ENCODE measurements at places on chromosomes 16 and 17. TPM values are rescaled to one million over a fixed set of nuclear protein-coding genes. Genes with fewer than 3 reads are reported as not detected.

Gene DHX40
- 27.6 TPM for total RNA-seq

GRCh38 chr16:4833584-4833983 lies 13.5 kb downstream of the GLYR1 start:
- no peaks in the 10 kb centered on the region for H3K27me3 ChIP-seq
- H3K27ac ChIP-seq = no peak overlapping the region
- peaks cover 7% of the 10 kb centered on the region for H3K36me3 ChIP-seq
- H3K4me3 ChIP-seq = no peak overlapping the region
- no peak for DNase-seq

Gene ARHGDIG
- 1.0 TPM for total RNA-seq

Gene HES7
- total RNA-seq = not detected

GRCh38 chr17:2722611-2723010 lies 11.0 kb upstream of the CLUH start:
- no peaks in the 10 kb centered on the region for H3K36me3 ChIP-seq
- no peak overlapping the region for H3K4me3 ChIP-seq
- H3K27ac ChIP-seq = no peak overlapping the region
- H3K27me3 ChIP-seq = peaks cover 57% of the 10 kb centered on the region
- H3K4me1 ChIP-seq = peaks cover 15% of the 10 kb centered on the region

Gene CA10
- not detected for total RNA-seq

DNA sequence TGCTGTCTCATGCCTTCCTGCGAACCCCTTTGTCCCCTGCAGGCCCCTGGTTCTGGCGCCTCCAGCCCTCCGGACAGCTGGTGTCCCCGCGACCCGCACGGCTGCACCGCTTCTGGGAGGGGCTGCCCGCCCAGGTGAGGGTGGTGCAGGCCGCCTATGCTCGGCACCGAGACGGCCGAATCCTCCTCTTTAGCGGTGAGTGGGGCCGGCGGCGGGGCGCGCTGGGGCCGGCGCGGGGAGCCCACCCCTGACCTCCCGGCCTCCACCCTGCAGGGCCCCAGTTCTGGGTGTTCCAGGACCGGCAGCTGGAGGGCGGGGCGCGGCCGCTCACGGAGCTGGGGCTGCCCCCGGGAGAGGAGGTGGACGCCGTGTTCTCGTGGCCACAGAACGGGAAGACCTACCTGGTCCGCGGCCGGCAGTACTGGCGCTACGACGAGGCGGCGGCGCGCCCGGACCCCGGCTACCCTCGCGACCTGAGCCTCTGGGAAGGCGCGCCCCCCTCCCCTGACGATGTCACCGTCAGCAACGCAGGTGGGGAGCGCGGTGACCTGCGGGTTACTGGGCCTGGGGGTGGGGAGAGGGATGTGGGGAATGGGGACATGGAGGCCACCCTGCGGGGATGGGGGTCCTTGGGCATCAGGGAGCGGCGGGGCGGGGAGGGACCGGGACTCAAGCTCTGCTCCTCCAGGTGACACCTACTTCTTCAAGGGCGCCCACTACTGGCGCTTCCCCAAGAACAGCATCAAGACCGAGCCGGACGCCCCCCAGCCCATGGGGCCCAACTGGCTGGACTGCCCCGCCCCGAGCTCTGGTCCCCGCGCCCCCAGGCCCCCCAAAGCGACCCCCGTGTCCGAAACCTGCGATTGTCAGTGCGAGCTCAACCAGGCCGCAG lies 7.1 kb upstream of the IL32 start:
- no peaks in the 10 kb centered on the region for H3K27me3 ChIP-seq
- no peaks in the 10 kb centered on the region for H3K36me3 ChIP-seq

DNA sequence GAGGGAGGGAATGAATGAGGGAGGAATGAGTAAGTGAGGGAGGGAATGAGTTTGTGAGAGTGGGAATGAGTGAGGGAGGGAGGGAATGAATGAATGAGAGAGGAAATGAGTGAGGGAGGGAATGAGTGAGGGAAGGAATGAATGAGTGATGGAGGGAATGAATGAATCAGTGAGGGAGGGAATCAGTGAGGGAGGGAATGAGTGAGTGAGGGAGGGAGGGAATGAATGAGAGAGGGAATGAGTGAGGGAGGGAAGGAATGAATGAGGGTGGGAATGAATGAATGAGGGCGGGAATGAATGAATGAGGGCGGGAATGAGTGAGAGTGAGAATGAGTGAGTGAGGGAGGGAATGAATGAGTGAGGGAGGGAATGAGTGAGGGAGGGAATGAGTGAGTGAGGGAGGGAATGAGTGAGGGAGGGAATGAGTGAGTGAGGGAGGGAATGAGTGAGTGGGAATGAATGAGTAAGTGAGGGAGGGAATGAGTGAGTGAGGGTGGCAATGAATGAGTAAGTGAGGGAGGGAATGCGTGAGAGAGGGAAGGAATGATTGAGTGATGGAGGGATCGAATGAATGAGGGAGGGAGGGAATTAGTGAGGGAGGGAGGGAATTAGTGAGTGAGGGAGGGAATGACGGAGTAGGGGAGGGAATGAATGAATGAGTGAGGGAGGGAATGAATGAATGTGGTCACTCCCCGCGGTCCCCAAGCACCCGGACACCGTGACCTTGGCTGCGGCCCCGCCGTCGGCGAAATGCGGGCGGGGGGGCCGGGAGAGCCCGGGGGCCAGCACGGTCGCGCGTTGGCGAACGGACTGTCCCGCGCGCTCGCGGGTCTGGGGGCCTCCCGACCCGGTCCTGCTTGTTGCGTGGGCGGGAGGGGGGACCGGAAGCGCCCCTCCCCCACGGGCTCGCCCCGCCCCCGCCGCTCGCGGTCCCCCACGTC lies 1.1 kb upstream of the UBE2I start:
- H3K27me3 ChIP-seq = peaks cover 2% of the 10 kb centered on the region
- peaks cover 14% of the 10 kb centered on the region for H3K36me3 ChIP-seq
- DNase-seq = no peak

Gene PPM1E
- 0.21 TPM for total RNA-seq
